ENCODE measurements at places on chromosomes 7 and 10.

GRCh38 chr10:23538968-23539367 lies 100.1 kb downstream of the OTUD1 start:
- no peak for DNase-seq

- DNase-seq, result no peak
Observed at GRCh38 chr10:1378473-1378872, 322.3 kb downstream of the WDR37 start.

- DNase-seq, result no peak
Observed at GRCh38 chr7:17233603-17234002, 64.8 kb upstream of the AHR start.

DNA sequence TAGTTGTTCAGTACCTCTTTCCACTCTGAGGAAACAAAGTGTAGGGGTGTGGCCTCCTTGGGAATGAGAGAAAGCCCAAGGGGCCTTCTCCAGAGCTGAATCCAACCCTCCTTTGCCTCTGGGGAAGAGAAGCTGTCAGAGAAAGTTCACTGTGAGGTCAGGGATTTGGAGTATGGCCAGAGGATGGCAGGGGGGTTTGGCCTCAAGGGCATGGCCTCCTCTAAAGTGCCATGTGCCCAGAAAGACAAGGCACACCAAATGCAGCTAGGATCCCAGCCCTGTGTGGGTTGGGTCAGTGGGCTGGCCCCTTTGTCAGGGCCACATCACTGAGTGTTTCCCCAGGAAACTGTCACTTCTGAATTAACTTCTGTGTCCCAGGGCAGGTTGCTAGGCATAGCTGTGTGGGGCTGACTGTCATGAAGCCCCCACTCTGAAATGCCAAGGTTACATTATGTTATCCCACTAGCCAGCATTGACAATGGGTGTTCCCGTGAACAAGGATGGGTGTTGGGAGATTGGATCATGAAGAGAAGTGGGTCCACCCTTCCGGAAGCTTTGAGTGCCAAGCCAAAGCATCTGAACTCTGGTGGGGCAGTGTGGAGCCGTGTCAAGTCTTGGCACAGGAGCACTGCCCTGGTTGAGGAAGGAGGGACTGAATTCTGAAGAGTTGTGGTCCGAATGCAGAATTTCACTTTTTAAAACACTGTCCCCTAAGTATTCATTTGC lies 123.3 kb downstream of the ZMIZ1 start:
- no peak for DNase-seq

- no peak for DNase-seq
Observed at GRCh38 chr10:73865459-73866442, 8.6 kb downstream of the CAMK2G start.

DNA sequence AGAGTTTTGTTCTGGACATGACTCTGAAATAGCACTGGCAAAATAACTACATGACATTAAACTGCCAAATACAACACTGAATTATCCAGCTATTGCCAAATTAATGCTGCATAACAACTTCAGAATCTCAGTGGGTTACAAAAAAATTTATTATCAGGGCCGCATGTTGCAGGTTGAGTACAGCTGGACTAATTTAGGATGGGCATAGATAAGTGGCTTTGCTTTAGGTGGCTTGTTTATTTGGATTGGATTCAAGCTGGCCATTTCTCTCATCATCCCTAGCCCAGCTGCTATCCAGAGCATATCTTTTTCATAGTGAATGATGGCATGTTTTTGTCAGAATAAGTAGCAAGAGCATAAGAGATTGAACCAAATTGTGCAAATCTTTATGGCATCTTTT lies 1277.1 kb downstream of the REEP3 start:
- DNase-seq, result no peak
